Osteoblast (primary cell): ENCODE measurements at places on chromosomes 2 and 18. TPM values are rescaled to one million over a fixed set of nuclear protein-coding genes. Genes with fewer than 3 reads are reported as not detected.

The RAB31 gene
- 120 and 144 TPM in 2 replicates for total RNA-seq

The SAG gene
- total RNA-seq, result not detected in 2 replicates

The KCNG3 gene
- total RNA-seq, result under 0.01 TPM in 1 of 2 replicates, not detected in the other

The PPP3R1 gene
- 29.7 and 32.1 TPM in 2 replicates for total RNA-seq

The IL36B gene
- total RNA-seq, result not detected in 2 replicates

The MSTN gene
- under 0.01 TPM in 1 of 2 replicates, not detected in the other for total RNA-seq

The KCNS3 gene
- total RNA-seq, result 1.8 and 2.7 TPM in 2 replicates

The CASP10 gene
- total RNA-seq, result 3.3 and 4.4 TPM in 2 replicates

The OSBPL1A gene
- total RNA-seq, result 51.8 and 53.3 TPM in 2 replicates

The OSR1 gene
- total RNA-seq, result 15.2 and 20.9 TPM in 2 replicates

The PTMA gene
- total RNA-seq, result 459 and 545 TPM in 2 replicates

The CLEC4F gene
- total RNA-seq, result not detected in 2 replicates

The SERPINB7 gene
- 0.36 and 0.88 TPM in 2 replicates for total RNA-seq

The CPS1 gene
- total RNA-seq, result 21.7 and 24.2 TPM in 2 replicates

The CIB4 gene
- not detected in 2 replicates for total RNA-seq

The CCDC138 gene
- total RNA-seq, result 5.1 and 6.5 TPM in 2 replicates

The LGALSL gene
- total RNA-seq, result 3.6 and 3.8 TPM in 2 replicates

The ALPG gene
- not detected in 2 replicates for total RNA-seq

The COLEC11 gene
- under 0.01 and 0.36 TPM in 2 replicates for total RNA-seq

The EMILIN1 gene
- total RNA-seq, result 137 and 138 TPM in 2 replicates

The CD226 gene
- under 0.01 and 0.36 TPM in 2 replicates for total RNA-seq

The ALPI gene
- not detected in 2 replicates for total RNA-seq

The PLEKHB2 gene
- 63.9 and 79.3 TPM in 2 replicates for total RNA-seq

The DSG1 gene
- total RNA-seq, result not detected in 2 replicates

The IL1RN gene
- total RNA-seq, result not detected in 2 replicates

The AGAP1 gene
- 18.5 and 19.7 TPM in 2 replicates for total RNA-seq

The CFAP65 gene
- total RNA-seq, result not detected in 2 replicates

The CHRNG gene
- not detected in 2 replicates for total RNA-seq

The FZD7 gene
- total RNA-seq, result 64.8 and 73.8 TPM in 2 replicates

The ASPRV1 gene
- 0.29 and 0.72 TPM in 2 replicates for total RNA-seq

The PAX8 gene
- total RNA-seq, result 1.8 and 2.9 TPM in 2 replicates

The HTR2B gene
- total RNA-seq, result 2.9 and 5.3 TPM in 2 replicates

The COL6A3 gene
- 4,017 and 4,247 TPM in 2 replicates for total RNA-seq

The CRACDL gene
- total RNA-seq, result not detected in 2 replicates

The PROM2 gene
- 0.29 and 0.36 TPM in 2 replicates for total RNA-seq

The ANKRD30B gene
- 6.9 and 11.5 TPM in 2 replicates for total RNA-seq

The GPR35 gene
- 1.1 and 1.5 TPM in 2 replicates for total RNA-seq
